Activated CD8-positive, alpha-beta memory T cell treated with anti-CD3 and anti-CD28 coated beads for 1 hour (primary cell): ENCODE measurements at places on chromosomes 16 and 17.

GRCh38 chr17:45319239-45319703, 2.5 kb upstream of the MAP3K14 start:
- DNase-seq: no peak

DNA sequence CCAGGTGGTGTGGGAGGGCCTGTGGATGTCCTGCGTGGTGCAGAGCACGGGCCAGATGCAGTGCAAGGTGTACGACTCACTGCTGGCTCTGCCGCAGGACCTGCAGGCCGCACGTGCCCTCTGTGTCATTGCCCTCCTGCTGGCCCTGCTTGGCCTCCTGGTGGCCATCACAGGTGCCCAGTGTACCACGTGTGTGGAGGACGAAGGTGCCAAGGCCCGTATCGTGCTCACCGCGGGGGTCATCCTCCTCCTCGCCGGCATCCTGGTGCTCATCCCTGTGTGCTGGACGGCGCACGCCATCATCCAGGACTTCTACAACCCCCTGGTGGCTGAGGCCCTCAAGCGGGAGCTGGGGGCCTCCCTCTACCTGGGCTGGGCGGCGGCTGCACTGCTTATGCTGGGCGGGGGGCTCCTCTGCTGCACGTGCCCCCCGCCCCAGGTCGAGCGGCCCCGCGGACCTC, 798 bp downstream of the CLDN9 start:
- DNase-seq: no peak

DNA sequence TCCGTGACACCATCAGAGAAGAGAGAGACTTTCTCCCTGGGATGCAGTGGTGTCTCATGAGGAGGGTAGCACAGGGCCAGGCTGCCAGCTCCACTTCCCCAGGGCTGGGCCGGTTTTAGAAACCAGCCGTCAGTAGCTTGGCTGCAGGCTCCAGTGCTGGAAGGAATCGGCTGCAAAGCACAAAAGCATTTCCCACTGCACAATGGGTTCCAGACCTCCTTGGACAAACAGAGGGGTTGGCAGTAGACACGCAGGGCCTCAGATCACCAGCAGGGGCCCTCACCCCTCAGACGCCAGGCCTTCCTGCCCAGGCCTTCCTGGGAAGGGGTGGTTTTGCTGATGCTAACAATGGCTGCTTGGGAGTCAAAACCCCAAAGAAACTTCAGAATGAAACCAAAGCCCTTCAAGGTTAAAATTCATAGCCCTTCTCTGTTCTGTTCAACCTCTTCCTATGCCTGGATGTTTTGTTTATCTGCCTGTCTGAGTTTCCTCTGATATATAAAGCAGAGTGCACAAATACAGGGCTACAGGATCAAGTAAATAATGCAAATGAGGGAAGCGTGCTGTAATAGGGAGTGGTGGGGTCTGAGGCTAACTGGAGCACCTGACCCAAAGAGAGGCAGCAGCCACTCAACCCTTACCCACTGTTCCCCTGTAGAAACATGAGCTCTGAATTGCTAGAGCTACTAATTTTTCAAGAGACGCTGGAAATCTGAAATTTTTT, 26.2 kb downstream of the TEKT5 start:
- DNase-seq: no peak

DNA sequence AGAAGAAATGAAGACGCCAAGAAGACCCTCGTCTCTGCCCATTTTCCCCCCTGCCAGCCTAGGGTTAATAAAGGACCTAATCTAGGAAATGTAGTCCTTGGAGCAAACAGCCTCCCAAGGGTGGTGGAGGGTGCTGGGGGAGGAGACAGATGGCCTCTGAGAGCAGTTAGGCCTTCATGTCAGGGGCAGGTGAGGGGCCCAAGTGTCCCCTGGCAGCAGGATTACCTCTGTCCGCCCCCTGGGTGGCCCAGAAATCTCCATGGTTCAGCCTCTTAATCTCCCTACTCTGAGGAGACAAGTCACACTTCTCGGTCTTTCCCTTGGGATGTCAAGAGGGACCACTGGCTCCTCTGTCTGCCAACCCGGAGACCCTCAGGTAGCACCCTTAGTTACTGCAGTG, 365.4 kb upstream of the TNRC6C start:
- DNase-seq: no peak

DNA sequence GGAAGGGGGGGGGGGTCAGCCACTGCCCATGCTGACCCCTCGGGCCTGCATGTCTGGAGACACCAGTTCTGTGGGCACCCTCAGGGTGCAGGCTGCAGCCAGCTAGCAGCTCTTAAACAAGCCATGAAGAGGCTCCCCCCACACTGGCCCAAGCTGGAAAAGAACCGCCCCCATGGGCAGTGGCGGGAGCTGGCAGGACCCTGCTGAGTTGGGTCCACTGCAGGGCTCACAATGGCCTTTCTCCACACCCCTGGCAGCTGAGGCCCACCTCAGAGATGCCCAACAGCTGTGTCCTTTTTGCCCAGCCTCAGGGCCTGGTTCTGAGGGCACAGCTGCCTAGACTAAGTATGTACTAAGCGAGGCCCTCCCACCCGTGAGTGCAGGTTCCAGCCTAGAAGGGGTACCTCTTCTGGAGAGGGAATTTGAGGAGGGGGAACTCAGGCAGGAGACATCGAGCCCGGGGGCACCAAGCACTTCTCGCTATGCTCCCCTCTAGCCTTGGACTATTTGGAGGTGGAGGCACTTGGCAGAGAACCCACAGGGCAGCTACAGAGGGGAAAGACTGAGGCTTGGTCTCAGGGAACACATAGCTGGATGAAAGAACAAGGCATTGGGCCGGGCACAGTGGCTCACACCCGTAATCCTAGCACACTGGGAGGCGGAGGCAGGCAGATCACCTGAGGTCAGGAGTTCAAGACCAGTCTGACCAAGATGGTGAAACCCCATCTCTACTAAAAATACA, 3.2 kb downstream of the THRA start:
- no peak for DNase-seq

DNA sequence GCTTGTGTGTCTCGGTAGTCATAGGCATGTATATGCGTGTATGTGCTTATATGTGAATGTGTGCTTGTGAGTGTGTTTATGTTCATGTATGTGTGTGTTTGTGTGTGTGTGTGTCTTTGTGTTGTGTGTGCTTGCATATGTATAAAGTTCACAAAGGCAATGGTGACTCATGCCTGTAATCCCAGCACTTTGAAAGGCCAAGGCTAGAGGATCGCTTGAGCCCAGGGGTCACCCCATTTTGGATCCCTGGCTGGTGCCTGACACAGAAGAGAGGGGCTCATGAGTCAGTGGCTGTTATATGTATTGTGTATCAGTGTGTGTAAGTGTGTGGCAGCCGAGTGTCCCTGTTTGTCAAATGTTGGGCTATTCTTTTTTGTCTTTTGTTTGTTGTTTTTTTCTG, 69.3 kb downstream of the ABCC1 start:
- DNase-seq: no peak

DNA sequence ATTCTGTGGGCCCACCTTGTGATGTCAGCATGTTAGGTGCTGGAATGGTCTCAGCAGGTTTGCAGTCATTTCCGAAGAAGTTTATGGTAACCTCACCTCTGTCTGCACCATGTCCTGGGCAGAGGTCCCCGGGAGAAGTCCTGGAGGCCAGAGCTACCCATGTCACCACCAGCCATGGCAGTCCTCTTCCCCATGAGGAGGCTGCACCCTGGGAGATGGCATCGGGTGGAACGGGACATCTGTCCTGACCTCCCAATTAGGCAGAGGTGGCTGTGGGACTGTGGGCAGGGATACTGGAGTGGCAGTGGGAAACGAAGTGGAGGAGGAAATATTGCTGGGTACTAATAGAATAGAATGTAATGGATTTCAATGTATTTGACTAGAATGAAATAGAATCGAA, 511.8 kb upstream of the WSB1 start:
- DNase-seq: no peak

DNA sequence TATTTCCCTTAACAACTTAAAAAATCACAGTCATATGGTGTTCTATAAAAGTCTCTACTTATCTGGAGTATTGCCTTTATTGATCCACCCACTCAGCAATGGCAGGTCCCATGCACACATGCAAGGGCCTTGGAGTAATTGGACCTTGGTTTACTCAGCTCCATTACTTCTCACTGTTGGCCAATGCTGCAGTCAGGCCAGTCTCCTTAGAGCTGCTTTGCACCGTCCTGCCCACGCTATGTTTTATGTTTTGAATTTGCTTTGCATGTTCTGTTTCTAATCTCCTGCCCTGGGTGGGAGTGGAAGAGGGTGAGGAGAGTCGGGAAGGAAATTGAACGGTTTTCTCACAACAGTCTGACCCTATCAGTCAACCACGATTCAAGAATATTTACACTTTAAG, 23.6 kb downstream of the ARHGAP44 start:
- DNase-seq: no peak

DNA sequence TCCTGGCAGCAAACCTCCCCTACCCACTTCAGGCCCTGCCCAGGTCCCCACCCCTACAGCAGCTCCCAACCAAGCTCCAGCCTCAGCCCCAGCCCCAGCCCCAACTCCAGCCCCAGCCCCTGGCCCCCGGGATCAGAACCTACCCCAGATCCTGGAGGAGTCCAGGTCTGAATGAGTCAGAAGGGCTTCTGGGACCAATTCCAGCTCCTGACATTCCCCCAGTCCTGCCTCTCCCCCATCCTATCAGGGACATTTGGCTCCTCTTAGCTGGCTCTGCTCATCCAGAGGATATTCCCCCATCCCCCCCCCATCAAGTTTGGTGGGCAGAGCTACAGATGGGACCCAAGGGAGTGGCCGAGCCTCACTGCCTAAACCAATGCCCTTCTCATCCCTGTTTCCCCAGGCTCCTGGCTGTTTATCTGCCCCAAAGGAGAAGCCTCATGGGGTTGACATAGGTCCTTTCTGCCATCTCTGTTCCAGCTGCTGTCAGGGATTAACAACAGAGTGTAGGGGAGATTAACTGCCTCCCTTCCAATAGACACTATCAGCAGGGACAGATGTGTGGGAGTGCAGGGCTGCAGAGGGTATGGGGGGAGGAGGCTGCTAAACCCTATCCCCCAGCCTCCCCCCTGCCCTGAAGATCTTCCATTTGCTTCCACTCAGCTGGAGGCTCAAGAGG, 16.5 kb downstream of the CNTNAP1 start:
- no peak for DNase-seq

DNA sequence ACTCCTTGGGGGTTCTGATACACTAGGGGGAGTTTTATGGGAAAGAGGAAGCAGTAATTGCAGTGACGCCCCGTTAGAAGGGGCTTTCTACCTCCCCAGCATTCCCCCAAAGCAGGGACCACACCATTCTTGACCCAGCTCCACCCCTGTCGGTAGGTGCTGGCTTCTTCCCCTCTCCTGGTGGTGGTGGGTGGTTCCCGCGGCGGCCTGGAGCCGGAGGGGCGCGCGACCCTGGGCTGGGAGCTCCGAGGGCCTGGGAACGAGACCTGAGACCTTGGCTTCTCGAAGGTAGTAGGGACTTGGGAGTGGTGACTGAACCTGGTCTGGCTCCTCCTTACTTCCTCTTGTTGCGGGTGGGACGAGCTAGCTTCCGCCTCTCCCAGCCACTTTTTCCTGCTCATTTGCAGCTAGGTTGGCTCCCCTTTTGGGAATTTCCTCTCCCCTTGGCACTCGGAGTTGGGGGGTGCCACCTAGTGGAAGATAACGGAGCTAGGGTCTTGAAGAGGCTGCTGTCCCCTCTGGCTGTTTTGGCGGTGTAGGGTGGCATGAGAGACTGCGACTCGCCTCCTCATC, 438 bp downstream of the GRN start:
- no peak for DNase-seq

- no peak for DNase-seq
These were observed 41.3 kb downstream of the MRM3 start for GRCh38 chr17:823501-823902.

- no peak for DNase-seq
These were observed 656 bp upstream of the FUS start for GRCh38 chr16:31179219-31179746.

DNA sequence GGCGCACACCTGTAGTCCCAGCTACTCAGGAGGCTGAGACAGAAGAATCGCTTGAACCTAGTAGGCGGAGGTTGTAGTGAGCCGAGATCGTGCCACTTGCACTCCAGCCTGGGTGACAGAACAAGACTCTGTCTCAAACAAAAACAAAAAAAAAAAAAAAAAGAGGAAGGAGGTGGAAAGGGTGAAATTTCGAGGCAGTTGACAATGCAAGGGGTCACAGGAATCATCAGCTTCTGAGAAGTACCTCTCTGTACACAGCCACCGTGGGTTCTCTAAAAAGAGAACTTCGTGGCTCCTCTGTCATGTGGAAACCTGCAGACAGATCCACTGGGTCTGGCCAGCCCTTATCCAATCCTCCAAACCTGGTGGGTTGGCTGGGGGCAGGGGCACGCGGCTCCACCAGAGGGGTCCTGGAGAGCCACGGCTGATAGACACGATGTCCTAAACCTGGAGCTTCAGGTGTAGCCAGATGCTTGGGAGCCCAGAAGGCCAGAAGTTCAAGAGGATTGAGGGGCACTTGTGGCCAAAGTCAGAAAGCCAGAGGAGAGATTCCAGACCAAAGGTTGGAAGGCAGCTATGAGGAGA, 540 bp upstream of the CD300LF start:
- DNase-seq: no peak

- DNase-seq: no peak
These were observed 59.8 kb downstream of the CDH11 start for GRCh38 chr16:65061935-65062518.

DNA sequence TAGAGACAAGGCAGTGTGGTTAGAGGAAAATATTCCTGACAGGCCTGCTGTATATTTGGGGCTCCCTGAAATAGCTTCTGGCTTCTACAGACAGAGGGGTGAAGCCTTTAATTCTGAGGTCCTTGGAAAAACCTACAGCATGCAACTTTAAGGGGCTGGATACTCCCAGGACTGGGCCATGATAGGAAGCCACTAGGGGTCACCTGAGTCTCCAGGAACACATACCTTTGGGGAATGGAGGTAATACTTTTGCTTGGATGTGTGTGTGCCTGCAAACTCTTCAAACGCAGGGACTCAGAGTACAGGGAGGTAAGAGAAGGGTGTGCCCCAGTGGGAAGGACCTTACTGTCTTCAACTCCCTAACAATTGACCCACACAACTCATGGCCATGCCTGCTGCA, 4.1 kb downstream of the ASIC2 start:
- DNase-seq: no peak

- no peak for DNase-seq
These were observed 26.9 kb downstream of the CEP295NL start for GRCh38 chr17:78876094-78876597.

DNA sequence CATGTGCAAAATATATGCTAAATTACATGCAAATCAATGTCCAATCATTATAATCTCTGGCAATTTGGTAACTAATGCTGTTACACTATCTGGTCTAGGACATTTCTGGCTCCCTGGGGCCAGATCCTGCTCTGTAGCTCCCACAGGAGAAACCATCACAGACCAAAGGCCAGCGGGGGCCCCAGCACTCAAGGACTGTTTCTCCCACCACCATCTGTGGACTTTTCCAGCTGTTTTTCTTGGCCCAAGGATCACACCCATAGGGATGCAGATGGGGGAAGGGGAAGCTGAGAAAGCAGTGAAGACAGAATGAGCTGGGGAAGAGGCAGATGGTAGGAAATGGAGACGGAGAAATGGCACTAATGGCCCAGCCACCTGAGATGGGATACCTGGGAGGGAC, at the start of gene HIGD1B:
Gene HIGD1B (plus strand): TSS at position 298 of the 400 bp plus-strand sequence. CDS start 270 bp downstream, outside the sequence.
- DNase-seq: no peak

- no peak for DNase-seq
These were observed 694.4 kb downstream of the MAF start for GRCh38 chr16:78906135-78906534.
